ENCODE measurements at places on chromosomes 11 and 22.
A peak's percentile ranks its signal among the peaks of the same experiment; 100 is the strongest.

GRCh38 chr11:29282088-29282487 lies 734.7 kb downstream of the KCNA4 start:
- DNase-seq: no peak

- no peak for DNase-seq
These were observed 14.2 kb upstream of the ST14 start for GRCh38 chr11:130145311-130145812.

DNA sequence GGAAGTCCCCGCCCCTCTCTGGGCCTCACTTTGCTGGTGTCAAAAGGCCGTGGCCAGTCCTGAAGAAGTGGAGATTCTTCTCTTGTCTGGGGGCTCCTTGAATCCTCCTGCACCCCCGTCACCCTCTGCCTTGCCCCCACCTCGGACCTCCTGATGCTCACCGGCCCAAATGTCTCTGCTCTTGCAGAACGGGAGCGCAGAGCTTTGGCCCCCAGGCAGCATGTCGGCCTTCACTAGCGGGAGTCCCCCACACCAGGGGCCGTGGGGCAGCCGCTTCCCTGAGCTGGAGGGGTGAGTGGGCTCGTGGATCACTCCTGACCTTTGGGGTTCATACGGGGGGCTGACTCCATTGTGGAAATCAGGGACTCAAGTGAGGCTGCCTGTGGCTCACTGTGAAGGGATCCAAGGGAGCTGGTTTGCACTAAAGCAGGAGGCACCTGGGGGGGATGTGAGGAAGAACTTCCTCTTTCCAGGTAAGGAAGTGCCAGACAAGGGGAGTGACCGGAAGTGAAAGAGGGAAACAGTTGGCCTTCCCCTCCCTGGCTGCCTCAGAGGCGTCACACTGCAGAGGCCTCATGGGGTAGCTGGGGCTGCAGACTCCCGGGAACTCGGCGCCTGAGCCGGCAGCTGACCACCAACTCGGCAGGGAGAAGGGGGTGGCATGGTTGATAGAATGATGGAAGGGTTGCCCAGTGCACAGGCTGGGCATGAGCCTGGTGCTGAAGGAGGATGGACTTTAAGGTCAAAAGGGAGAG lies 23.1 kb downstream of the CSF2RB start:
- no peak for DNase-seq

DNA sequence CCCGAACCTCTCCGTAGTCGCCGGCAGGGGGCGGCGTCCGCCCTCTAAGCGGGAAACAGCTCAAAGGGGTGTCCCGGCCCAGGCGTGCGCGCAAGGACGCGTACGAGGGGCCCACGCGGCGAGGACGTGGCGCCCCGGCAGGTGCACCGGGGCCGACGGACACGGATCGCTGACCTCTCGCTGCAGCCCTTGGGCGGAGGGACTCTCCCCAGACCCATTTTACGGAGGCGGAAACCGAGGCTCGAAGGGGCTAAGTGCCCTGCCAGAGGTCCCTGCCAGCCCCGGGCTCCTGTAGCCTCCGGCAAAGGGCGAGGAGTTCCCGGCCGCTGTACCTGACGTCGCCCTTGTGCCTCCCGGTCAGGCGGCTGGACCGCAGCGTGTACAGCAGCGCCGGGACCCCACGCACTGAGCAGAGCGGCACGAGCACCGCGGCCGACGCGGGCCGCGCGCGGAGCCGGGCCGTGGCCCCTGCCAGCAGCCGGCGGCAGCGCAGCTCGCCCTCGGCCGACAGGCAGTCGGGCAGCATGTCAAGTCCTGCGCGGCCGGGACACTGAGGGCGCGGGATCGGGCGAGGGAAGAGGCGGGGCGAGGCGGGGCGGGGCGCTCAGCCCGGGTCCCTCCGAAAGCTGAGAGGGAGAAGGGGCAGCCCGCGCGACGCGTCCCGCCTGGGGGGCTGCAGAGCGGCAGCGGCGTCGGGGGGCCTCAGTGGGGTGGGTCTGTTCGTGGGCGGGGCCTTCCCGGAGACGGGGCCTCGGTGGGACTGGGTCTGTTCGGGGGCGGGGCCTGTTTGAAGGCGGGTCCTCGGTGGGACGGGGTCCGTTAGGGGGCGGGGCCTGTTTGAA lies at the start of gene NUDT8:
NUDT8 (minus strand) TSS at position 552 of the 842 bp plus-strand sequence; CDS start at position 526, 26 bp downstream.
- peak; percentile 78 for DNase-seq

DNA sequence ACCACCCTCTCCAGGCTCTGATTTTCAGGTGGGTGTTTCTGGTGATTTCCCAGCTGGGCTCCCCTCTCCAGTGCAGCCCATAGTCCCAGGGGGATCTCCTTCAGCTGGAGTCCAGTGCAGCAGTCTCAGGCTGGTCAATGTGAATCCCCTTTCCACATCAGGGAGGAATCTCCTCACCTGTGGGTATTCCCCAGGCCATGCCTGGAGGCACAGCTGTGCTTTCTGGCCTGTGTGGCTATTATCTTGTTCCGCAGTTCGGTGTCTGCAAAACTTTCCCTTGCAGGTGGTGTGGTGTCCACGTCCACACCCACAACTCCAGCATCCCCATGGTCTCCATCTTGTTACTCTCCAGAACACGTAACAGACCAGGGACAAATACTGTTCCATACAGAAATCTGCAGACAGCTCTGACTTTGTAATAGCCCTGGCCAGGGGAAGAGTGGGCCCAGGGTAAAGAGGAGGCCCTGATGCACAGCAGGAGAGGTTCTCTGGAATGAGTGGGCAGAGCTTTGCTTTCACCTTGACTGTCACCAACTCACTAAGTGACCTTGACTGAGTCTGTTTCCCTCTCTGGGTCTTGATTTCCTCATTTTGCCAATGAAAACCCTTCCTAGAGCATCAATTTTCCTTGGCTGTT lies 183.2 kb downstream of the CSNK2A3 start:
- no peak for DNase-seq

Measured in stimulated activated CD8-positive, alpha-beta memory T cell treated with anti-CD3 and anti-CD28 coated beads, Interleukin-4, amount 100 ng/mL, for 4 hours (primary cell).